ENCODE measurements at places on chromosomes 1 and 21. TPM values are rescaled to one million over a fixed set of nuclear protein-coding genes. Genes with fewer than 3 reads are reported as not detected.

DNA sequence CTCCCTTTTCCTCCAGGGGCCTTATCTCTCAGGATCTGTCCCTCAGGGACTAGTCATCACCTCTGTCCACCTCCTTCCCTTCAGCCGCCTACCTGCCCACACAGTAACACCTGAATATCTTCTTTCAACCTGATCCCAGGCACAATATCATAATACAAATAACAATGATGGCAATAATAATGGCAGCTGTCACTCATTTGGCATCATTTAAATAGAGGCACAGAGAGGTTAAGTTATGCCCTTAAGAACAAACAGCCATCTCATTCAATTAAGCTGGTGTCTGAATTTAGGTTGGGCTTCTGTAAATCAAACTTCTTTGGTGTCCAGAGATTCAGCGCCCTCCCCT lies 47.5 kb downstream of the AHDC1 start:
- DNase-seq = no peak

- DNase-seq = no peak
These were observed 7.7 kb downstream of the GOLT1A start for GRCh38 chr1:204206121-204206520.

- DNase-seq = no peak
These were observed 81.6 kb downstream of the NPHP4 start for GRCh38 chr1:5910666-5911065.

- DNase-seq = no peak
These were observed 34.6 kb upstream of the FMO3 start for GRCh38 chr1:171055966-171056643.

- DNase-seq = no peak
These were observed 32.0 kb downstream of the CD34 start for GRCh38 chr1:207878939-207879338.

GRCh38 chr1:9733160-9733789 lies 81.7 kb downstream of the PIK3CD start:
- DNase-seq = no peak

DNA sequence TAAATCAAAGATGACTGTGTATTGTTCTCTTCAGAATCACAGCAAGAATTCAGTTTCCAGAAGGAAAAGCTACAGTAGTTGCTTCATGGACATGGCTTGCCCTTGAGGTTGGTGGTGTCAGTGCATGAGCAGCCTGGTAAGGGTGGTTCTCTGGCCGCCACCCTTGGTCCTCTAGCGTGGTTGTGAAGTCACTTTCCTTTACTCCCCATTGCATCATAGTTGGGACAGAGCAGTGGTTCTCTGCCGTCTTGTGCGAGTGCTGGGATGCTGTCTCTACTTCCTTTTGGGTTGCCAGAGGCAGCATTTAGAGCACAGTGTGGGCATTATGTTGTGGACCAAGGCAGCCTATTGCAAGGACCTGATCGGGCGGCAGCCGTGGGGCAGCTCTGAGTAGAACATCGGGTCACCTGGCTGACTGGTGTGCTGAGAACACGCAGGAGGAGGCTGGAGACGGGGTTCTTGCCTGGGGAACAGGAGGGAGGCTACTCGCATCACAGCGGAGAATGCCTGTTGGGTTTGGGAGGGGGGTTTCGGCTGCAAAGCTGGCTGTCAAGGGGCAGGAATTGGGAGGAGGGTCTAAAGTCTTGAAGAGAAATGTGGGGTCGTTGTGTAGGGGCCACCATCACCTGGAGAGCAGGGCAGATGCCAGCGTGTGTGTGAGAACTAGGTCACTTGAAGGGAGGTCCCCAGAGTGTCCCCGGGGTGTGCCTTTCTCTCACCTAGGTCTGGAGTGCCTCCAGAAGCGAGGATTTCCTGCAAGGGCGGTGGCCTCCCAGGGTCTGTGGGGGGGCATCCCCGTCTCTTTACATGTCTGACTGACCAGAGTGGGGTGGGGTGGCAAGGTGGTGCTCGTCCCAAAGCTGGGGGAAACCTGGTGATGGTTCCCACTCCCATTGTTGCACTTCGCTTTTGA lies 6.3 kb downstream of the ARF1 start:
- DNase-seq = no peak

DNA sequence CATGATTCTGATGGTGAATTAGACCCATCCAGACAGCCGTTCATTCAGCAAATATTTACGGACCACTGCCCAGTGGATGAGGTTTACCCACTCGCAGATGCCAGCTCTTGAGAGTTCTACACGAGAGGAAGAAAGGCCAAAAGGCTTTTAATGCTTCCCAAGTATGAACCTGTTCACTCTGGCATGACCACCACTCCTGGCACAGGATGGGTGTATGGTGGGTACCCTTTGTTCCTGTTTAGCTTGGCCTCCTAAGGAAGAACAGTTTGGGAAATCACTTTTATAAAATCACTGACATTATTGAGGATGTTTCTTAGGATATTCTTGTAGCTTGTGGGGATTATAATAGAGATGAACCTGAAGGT lies 67.2 kb downstream of the HMGB4 start:
- DNase-seq = no peak

LCE1D gene
- not detected for total RNA-seq

IL22RA1 gene
- 2.1 TPM for total RNA-seq
